Forelimb muscle (tissue), 1 donor: ENCODE measurements at places on chromosomes 1 and 21.

DNA sequence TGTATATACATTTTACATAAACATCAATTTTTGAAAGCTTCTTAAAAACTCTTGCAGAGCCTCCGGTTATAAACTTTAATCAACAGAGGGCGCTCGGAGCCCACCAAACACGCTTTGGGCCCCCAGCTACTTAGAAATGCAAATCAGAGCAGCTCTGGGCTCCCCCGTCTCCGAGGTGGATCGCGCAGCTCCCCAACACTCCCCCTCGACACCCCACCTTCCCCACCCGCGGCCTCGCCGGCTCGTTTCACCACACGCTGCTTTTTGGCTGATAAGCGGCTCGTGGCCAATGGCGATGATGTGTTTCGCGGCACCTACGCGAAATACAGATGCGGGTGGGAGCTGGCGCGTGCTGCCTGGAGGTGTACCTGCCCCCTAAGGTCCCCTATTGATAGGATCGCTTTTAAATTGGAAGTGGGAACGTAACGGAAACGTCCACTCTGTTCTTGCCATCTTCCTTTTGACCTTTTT, 1.7 kb upstream of the KIF26B start:
- DNase-seq: no peak

- no peak for DNase-seq
Measured at GRCh38 chr1:178490967-178491366, 5.8 kb downstream of the CLEC20A start.

DNA sequence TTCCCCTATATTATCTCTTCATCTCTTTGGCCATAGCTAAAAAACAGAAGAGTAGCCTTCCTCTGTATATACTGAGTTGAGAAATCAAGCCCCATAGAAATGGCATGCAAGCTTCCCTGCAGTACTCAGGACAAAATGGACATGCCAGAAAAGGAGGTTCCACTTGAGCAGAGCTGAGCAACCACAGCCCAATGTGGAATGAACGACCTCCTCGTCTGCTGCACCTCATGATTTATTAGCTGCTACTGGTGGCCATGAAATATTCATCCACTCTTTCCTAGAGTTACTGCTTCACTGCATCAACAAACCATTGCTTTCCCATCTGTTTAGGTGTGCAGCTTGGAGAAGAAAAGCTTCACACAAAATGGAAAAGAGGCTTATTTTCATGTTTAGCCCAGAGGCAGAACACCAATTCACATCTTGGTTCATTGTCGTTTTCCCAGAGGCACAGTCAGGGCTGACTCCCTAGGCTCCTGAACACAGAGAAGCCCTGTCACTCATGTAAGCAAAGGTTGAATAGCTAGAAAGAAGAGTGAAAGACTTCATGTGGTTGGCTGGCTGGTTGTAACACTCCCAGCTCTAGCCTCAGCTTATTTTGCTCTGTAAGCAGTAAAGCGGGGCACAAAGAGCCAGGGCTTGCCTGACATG, 148.0 kb downstream of the TSEN15 start:
- DNase-seq: no peak

GRCh38 chr21:36386031-36386642, 945 bp downstream of the CHAF1B start:
- DNase-seq: no peak

GRCh38 chr1:203907901-203908300, 46.5 kb downstream of the SNRPE start:
- DNase-seq: no peak

GRCh38 chr1:61049850-61050540, 32.4 kb upstream of the NFIA start:
- peak; percentile 76 for DNase-seq

- no peak for DNase-seq
Measured at GRCh38 chr1:230857822-230858221, 10.5 kb downstream of the C1orf198 start.

DNA sequence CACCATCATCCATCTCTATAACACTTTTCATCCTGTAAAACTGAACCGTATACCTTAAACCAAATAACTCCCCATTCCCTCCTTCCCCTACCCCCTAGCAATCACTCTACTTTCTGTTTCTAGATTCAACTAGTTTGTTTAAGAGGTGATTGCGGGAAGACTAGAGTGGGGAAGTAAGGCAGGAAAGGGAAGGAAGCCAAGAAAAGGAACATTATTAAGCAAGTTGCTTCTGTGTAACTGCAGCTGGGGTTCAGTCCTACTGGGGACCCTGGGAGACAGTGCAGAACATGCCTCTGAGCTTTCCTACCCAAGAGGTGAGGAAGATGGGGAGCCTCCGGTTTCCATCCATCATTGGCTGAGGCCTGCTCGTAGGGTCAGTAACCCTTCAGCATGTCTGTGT, 28.9 kb upstream of the H3-3A start:
- no peak for DNase-seq

- no peak for DNase-seq
Measured at GRCh38 chr21:44052071-44052829, 40.1 kb downstream of the TRAPPC10 start.

- no peak for DNase-seq
Measured at GRCh38 chr1:118660769-118661168, 327.4 kb downstream of the TBX15 start.

DNA sequence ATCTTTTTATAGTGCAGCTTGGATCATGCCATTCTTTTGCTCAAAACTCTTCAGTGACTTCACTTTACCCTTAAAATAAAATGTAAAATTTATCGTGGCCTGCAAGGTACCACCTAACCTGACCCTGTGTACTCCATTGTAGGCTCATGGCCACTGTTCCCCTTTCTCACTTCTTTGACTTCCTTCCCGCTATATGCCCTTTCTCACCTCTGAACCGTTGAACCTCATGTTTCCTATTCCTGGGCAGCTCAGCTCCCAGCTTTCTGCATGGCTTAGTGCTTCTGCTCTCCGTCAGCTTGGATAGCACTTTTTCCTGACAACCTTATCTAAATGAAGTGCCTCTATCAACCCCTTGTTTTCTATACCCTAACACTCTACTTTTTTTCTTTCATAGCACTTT, 61.1 kb upstream of the GPR25 start:
- DNase-seq: no peak

- no peak for DNase-seq
Measured at GRCh38 chr1:208278638-208279037, 34.5 kb upstream of the PLXNA2 start.

- DNase-seq: no peak
Measured at GRCh38 chr1:44346878-44347277, 8.2 kb downstream of the ERI3 start.

- no peak for DNase-seq
Measured at GRCh38 chr1:43947874-43948437, 1.2 kb downstream of the IPO13 start.

- peak; percentile 8 for DNase-seq
Measured at GRCh38 chr1:55150880-55151588, 64.1 kb downstream of the USP24 start.

DNA sequence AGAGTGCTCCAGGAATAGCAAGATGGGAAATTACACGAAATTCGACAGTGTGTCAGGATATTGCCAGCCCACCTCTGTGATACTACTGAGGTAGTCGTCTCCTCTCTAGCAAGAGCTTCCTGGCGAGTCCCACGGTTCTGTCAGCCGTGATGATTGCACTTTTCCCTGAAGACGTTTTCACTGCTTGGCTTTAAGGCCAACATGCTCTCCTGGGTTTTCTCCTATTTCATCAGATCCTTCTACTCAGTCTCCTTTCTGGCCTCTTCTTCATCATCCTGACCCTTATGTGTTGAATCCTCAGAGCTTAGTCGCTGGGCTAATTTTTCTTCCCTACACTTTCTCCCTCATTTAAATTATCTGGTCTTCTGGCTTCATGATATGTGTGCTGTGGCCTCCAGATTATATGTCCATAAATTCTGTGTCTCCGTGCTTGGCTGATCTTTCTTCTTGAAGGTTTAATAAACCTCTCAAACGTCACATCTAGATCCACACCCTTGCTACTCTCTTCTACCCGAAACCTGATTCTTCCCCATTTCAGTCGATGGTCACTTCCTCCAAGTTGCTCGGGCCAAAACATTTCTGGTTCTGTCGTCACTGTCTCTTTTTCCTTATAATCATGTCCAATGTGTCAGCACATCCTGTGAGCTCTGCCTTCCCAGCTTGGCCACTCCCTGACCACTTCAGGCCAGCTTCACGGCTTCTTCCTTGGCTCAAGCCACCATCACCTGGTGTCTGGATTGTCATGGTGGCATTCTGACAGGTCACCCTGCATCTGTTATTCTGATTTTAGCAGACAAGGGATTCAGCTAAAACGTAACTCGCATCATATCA, 12.2 kb downstream of the OR2B11 start:
- no peak for DNase-seq

- no peak for DNase-seq
Measured at GRCh38 chr21:42121794-42122193, 50.7 kb downstream of the UMODL1 start.

- DNase-seq: peak; percentile 95
Measured at GRCh38 chr1:8169364-8170058, 143.4 kb upstream of the ERRFI1 start.

DNA sequence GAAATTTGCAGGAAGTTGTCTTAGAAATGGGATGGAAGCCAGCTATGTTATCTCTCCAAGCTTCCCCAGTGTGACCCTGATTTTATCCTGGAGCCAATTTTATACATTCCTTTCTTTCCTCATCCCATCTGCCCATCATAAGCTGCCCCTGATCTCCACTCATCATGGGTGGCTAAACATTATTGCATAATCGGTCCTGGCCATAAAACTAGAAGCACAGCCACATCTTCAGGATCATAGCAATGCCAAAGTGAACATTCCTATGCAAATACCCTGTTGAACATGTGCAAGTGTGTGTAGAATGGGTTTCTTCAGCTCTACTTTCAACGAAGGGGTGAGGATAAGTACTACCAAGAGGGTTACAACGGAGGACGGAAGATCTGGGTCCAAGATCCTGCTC, 50.6 kb upstream of the COG2 start:
- DNase-seq: no peak
